Umbilical cord (tissue), 2 donors: ENCODE measurements at places on chromosomes 13 and 19. TPM values are rescaled to one million over a fixed set of nuclear protein-coding genes. Genes with fewer than 3 reads are reported as not detected.

Gene FUT6
- 1.7 TPM for total RNA-seq

Gene ACER1
- total RNA-seq: not detected

Gene ERICH4
- not detected for total RNA-seq

DNA sequence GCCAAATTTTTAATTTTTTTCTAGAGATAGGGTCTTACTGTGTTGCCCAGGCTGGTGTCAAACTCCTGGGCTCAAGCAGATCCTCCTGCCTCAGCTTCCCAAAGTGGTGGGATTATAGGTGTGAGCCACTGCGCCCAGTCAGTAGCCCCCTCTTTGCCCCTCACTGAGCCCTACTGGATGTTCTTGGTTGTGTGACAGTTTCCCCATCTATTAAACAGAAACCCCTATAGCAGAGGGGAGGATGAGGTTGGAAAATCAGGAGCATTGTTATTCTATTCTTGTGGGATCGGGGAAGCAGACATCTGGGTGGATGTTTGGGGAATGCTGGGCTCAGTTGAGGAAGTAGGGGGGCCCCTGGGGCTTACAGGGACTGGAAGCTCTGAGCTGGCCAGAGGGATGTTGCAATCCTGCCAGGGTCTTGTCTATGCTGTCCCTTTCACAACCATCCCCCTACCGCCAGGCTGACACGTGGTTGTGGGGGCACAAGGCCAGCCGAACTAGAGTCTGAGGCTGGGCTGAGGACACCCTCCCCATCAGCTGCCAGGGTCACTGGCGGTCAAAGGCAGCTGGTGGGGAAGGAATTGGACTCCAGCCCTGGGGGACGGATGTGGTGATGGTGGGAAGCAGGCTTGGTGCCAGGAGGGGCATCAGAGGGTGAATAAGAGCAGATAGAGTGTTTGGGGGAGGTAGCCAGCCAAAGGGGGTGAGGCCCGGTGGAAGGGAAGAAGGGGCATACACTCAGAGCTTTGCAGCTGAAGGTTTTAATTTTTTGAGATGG is 10.9 kb downstream of the APOC1 start:
- DNase-seq: peak; percentile 90

- no peak for DNase-seq
Measured at GRCh38 chr13:74073274-74073673, 60.9 kb downstream of the KLF12 start.

GRCh38 chr13:90950160-90950559 is 397.3 kb upstream of the MIR17HG start:
- DNase-seq: peak; percentile 92

DNA sequence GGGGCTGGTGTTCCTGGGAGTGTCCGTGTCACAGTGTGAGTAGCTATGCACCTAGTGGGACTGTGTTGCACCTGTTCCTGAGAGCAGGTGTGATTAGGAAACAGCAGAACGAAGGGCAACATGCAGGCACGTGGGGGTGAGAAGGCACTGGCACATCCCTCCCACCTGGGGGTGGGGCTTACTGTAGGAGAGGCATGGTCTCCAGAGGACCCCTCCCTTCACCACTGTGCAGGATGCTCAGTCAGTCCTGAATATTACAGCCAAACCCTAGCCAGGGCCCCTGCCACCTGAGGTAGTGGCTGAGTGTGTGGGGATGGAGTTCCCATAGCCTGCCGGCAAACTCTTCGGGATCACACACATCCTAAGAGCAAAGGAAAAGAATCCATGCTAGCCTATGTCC is 99.2 kb downstream of the ZDHHC20 start:
- DNase-seq: no peak

DNA sequence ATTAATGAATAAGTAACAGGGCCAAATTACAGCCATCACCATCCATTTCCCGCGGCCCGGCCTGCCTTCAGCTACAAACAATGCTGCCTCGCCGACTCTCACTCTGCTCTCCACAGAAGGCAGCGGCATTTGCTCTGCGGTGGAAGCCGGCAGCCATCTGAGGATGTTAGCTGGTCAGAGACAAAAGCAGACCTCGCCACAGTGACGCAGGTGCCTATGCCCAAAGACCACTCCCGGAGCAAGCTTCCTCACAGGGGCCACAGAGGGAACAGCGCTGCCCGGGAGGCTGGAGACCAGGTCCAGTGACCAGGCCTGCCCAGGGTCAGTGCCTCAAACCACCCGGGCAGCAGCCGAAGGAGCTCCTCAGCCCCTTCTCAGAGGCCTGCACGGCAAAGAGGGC is 16.4 kb downstream of the PEPD start:
- no peak for DNase-seq
